ENCODE measurements at places on chromosomes 5 and 9.

DNA sequence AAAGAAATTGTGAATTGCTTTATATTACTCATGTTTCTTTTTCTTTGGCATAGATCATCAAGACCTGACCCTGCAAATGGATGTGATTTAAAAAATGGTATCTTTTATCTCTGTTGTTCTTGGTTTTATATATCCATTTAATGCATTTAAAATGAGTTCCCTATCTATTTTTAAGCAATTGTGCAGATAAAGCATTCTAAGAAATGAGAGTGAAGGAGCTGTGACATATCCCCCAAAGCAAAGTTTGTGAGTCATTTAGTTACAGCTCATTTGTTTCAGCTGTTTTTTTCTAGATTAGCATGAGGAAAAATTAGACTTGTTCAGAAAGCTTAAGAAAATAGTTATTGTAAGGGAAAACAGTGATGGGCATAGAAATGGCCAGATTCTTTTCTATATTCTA, 7.6 kb upstream of the ELOVL7 start:
- no peak for DNase-seq

- DNase-seq = no peak
Observed at GRCh38 chr9:5632540-5632939, 3.6 kb downstream of the RIC1 start.

DNA sequence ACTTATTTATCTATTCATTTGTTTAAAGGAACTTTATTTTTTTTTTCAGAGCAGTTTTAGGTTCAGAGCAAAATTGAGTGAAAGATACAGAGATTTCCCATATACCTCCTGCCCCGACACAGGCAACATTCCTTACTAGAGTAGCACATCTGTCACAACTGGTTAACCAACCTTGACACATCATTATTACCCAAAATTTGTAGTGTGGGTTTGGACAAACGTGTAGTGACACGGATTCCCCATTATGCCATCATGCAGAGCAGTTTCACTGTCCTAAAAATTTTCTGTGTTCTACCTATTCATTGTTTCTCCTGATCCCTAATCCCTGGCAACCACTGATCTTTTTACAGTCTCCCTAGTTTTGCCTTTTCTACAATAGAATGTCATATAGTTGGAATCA, 57.3 kb upstream of the LHFPL2 start:
- no peak for DNase-seq

DNA sequence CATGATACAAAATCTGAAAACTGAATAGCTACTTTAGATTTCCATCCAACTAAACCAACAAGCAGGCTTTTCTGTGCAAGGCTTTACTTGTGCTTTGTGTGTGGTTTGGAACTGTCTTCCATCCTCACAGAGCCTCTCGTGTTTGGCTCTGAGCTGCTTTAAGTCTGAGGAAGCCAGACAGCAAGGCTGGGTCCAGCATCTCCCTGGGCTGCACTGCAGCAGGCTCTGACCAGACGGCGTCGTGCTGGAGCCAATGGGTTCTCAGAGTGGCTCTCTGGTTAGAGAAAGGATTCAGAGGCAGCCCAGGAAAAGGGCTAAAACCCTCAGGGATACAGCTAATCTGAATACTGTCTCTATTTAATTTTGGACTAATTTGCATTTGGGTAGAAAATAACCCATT, 207.9 kb upstream of the EFNA5 start:
- DNase-seq = no peak

- DNase-seq = no peak
Observed at GRCh38 chr5:76406673-76407072, 3.6 kb downstream of the IQGAP2 start.

DNA sequence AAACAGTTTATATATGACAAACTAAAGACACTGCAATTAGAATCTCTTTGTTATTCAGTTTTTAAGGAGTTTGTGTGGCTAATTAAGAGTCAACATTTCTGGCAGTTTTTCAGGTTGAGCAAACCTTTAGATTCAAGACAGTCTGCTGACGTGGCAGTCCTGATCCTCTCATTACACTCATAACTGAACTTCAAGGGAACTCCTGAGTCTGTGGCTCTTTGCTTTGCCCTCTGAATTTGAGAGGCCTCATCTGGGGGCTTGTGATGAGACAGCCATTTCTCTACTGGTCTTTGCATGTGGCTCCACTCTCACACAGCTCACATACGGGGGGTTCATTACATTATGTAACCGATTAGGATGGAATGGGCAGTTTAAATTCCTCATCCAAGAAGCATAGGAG, 182.9 kb upstream of the MEF2C start:
- no peak for DNase-seq

- DNase-seq = no peak
Observed at GRCh38 chr5:77707791-77708190, 68.3 kb downstream of the TBCA start.

DNA sequence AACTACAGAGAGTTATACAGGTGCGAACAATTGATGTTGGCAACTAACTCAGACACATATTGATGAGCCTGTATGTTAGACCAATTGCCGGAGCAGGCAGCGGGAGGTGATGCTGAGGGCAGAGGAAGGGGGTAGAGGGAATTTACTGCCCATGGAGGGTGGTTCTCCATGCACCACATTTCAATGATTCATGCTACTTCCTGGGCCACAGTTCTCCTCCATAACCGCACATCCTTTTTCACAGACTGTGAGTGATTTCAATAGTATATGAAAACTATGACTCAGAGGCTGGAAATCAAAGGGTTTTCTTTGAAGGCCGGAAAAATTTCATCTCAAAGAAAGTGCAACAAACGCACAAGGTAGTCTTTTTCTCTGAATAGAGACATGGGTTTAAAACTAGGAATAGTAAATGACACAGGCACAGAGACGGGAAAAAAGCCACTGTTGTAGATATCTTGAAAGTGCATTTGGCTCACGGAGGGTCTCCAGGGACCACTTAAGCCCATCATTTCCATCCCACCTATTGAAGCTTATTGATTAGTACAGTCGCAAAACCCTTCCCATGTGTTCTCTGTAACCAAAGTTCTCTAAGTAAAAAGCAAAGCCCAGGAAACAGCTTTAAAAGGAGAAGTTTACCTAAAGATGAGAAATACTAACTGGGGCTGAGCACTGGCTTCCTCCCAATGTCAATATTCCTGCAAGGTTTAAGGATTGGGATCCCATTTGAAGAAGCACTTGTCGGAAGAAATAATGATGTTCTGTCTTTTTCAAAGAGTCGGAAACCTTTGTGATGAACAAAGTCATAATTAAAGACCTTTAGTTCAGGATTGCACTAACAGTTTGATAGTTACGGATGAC, 28.0 kb upstream of the ADAM19 start:
- DNase-seq = no peak

DNA sequence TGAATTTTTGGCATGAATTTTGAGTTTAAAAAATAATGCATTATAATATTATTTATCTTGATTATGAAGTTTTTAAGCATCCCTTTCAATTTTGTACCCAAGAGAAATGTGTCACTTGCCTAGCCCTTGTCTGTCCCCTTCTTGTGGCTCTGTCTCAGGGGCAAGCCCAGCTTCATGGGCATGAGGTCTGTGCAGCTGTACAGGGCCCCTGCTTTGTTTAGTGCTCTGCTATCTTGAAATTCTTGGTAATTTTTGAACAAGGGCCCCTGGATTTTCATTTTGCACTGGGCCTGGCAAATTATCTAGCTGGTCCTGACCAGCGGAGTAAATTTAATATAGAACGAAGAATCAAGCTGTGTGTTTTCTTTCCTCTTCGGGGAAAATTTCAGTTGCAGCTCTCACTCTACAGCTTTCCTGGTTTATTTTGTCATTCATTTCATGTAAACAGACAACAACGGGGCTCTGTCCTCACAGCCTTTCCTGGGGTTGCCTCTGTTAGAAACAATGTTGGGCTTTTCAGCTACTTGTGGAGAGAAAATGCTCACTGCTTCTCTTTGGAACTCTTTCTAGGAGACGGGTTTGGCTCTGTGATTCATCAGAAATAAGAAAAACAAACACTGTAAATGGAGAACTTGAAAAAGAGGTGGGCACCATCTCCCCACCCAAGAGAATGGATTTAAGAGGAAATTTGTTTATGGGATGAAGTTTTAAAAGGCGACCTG, 41.1 kb downstream of the LIX1 start:
- DNase-seq = no peak

DNA sequence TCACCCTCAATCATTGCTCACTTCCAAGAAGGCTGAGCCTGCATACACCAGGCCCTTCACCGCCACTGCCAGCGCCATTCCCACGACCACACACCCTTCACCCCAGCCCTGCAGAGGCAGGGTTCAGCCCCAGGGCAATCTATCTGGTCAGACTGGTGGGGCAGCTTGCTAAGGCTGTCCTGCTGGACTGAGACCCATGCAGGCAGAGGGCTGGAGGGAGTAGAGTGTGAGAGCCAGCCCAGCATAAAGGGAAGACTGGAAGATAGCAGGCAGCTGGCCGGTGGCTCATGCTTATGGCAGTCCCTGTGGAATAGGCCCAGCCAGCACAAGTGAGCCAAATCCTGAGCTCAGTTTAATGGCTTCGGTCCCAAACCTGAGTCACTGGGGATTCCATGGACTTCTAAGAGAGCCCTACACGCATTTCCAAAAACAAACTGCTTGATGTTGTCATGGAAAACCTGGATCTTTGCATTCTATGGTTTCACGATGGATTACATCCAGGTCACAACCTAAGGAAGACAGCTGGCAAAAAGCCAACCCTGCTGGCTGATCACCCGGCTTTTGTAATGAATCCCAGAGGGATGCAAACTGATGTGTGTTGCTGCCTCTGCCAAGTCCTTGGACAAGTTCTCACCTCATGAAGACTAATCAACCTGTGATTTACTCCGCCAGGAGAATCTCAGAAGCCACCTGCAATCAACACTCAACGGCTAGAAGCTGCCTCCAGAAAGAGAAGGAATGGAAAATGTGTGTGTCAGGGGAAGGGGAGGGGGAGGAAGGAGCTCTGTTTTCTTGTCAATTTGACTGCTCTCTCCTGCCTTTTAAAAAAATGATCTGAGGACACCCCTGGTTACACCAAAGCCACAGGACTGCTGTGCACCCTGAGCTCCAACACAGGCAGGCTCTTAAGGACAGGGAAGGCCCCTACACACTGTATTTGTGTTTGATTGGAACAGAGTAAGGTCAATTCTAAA, 143.6 kb downstream of the LHFPL2 start:
- DNase-seq = peak; percentile 55

All from mucosa of descending colon (tissue), 3 donors.